ENCODE measurements at places on chromosomes 5 and 9. TPM values are rescaled to one million over a fixed set of nuclear protein-coding genes. Genes with fewer than 3 reads are reported as not detected.

DNA sequence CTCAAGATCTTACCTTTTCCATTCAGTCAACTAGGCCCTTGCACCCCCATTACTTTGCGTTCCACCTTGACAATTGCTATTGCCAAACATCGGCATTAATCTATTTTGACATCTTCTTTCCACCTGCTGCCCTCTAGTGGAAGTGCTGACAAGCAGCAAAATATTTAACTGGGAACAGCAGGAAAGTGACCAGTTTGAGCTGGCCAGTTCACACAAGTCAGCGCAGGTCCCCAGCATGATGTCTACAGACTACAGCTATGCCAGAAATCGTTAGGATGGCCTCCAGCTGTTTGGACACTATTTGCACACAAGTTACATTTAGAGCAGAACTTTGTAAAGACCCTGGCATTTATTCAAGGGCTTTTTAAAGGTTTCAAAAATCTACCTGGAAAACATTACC is 160.1 kb downstream of the GHR start:
- no peak for DNase-seq

The CDC14B gene
- polyA plus RNA-seq: 13.9 TPM

DNA sequence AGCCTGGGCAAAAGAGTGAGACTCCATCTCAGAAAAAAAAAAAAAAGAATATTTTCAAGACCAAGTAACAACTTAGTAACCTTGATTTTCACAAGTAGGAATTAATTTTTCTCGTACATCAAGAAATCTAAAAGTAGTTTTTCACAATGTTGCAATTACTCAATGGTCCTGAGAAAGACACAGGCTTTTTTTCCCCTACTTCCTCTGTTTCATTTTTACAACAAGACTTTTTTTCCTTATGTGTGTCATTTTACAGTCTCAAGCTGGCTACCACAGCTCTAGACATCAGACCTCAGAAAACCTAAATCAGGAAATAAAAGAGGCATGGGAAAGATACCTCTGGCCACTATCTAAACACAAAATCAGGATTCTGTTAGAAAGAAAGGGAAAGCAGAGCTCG is 45.9 kb downstream of the WDR36 start:
- DNase-seq: no peak

The IL13 gene
- polyA plus RNA-seq: not detected

The C9orf153 gene
- polyA plus RNA-seq: not detected

DNA sequence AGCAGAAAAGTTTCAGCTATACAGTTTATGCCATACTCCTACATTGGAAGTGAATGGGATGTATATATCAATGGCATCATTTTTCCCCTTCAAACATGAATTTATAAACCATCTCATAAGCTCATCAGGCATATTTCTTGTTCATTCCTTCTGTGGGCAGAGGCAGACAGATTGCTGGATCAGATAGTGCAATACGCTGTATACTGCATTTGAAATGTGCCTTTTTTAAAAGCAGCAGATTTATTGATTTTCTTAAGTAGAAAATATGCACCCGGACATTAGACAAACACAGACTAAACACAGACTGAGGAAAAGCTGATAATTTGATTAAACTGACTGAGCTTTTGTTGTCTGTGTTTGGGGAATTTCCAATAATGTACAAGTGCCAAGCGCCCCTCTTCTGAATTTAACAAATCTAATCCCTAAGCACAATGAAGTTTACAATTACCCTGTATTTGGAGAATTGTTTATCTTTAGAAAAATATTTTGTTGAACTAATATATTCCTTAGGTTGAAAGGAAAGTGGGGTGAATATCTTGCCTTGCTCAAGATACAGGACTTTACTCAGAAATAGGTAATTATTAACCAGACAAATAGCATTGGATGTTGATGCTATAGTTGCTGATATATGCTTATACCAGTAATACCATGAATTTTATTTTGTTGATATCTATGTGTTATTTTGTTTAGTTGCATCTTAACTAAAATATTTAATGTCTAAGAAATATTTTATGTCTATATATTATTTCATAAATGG is 566.6 kb upstream of the MEF2C start:
- DNase-seq: no peak

GRCh38 chr9:35257986-35258659 is 96.3 kb downstream of the UNC13B start:
- no peak for DNase-seq

The FAM221B gene
- polyA plus RNA-seq: not detected

The LPCAT1 gene
- 14.2 TPM for polyA plus RNA-seq

The PRR16 gene
- polyA plus RNA-seq: 48.7 TPM

The SAXO1 gene
- not detected for polyA plus RNA-seq

The PCDHGA6 gene
- 4.3 TPM for polyA plus RNA-seq

DNA sequence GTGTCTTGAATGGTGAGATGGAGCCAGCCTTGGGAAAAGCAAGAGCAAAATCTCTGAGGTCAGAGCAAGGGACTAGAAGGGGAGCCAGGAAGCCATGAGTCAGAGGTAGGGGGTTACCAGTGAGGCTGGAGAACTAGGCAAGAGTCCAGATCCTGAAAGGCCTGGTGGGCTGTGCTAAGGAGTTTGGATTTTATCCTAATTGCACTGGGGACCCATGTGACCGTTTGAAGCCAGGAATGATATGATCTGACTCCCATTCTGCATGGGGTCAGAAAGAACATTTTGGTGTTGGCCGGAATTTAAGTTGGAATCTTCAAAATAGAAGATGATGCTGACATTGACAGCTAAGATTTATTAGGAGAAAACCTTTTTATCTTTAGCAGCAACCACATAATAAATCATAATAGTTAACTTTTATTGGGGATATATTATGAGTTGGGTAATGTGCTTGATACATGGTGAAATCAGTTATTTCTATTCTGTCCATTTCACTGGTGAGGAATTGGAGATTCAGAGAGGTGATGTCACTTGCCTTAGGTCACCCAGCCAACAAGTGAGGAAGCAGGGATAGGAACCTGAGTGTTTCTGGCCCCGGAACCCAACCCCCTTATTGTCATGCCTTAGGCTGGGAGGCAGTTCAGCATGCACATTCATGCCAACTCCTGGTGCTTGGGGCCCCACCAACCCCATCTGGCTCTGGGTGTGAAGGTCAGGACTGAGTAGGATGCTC is 61.5 kb upstream of the RARS1 start:
- DNase-seq: no peak

- DNase-seq: no peak
Measured at GRCh38 chr5:10642367-10642766, 78.5 kb downstream of the ANKRD33B start.

- DNase-seq: no peak
Measured at GRCh38 chr9:13351778-13352386, 72.4 kb upstream of the MPDZ start.

- peak; percentile 31 for DNase-seq
Measured at GRCh38 chr5:33891788-33892619, at the start of gene ADAMTS12. Gene ADAMTS12, minus strand, starts transcription at chr5:33891990. Its CDS starts 134 bp downstream, at chr5:33891856.

DNA sequence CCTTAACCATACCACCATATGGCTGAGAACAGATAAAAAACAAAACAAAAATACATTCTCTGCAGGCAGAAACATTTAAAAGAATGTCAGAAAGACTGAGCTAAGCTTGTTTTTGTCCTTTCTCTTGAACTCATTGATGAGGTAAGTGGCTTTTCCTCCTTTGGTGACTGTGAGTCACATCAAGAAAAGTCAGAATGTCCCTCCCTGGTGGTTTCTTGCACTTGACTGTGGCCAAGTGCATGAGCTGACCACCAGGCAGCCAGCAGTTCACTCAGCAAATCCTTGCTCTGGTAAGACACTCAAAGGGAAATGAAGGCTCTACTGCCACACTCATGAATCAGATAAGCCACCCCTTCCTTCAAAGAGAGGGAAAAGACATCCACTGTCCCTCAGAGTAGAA is 970.9 kb downstream of the TAF11L14 start:
- no peak for DNase-seq

The SURF6 gene
- 9.4 TPM for polyA plus RNA-seq

The PCDHB2 gene
- 0.42 TPM for polyA plus RNA-seq

DNA sequence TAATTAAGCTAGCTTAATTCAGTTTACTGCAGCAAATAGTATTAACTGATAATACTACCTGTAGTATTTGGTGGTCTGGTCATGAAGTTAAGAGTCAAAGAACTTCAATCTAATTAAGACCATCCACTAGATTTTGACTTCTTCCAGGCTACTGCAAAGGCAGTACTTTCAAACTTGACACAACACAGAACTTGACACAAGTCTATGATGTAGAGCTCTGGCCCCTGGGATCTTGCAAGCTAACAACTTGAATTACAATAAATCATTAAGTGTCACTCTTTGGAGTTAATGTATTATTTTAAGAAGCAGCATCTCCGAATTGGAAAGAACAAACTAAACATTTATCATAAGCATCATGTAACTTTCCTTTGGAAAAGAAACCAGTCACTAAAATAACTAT is 40.9 kb downstream of the UIMC1 start:
- no peak for DNase-seq
